ENCODE measurements at places on chromosomes 5 and 9.

GRCh38 chr5:123874600-123875201, 362.7 kb downstream of the CSNK1G3 start:
- DNase-seq, result no peak

- DNase-seq, result no peak
Measured at GRCh38 chr5:171499611-171500010, 80.2 kb downstream of the FGF18 start.

DNA sequence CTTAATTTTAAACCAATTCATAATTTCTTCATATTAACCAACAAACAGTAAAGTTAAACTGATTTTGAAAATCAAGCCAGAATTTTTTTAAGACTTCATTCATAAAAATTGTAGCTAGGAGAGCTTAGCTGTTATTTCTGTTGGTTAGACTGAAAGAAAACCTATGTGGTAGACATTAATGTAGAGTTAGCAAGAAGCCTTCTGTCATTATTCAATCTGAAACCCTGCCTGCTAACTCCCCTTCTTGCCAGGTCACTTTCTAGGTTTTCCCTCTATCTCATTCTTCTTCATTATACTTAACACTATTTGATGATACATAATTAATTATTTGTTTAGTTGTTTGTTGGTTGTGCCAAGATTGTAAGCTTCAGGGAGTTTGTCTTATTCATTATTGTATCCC, 304.3 kb upstream of the MEF2C start:
- DNase-seq, result no peak

- no peak for DNase-seq
Measured at GRCh38 chr9:109399258-109399767, 78.5 kb upstream of the EPB41L4B start.

GRCh38 chr5:131316026-131316425, 52.2 kb downstream of the CDC42SE2 start:
- no peak for DNase-seq

DNA sequence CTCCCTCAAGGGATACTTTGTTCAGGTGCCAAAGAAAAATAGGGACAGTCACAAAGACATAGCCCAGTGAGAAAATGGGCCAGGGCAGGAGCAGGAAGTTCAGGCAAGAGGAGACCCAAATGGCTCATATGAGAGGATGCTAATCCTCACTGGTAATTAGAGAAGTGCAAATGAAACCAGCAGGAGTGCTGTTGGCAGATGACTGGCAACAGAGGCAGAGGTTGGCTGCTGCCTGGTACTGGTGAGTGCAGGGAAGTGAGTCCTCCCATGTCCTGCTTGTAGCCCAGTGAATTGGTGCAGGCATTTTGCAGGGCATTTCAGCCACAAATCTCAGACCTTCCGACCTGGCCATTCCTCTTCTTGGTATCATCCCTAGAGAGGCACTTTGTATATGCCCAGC, 23.5 kb downstream of the ODF2 start:
- DNase-seq, result no peak
